ENCODE measurements at places on chromosomes 7 and 10.

- peak; percentile 21 for DNase-seq
Measured at GRCh38 chr7:37052705-37053104, 328.4 kb upstream of the AOAH start.

DNA sequence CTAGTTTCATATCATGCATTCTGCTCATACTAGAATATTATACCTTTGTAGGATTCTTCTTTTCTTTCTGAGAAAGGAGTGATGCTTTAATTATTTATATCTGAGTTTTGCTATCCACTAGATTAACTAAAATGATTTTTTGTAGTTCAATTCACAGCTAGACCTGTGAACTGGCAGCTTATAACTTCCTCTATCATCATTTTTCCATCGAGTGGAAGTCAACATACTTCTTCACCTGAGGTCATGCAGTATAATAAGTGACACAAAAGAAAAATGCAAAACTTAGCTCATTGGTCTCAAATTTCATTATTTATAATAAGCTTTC is 8.0 kb downstream of the LRRN3 start:
- DNase-seq: no peak

- DNase-seq: no peak
Measured at GRCh38 chr7:85980740-85981139, 663.0 kb upstream of the GRM3 start.

- DNase-seq: no peak
Measured at GRCh38 chr7:138125598-138126111, 49.4 kb downstream of the AKR1D1 start.

DNA sequence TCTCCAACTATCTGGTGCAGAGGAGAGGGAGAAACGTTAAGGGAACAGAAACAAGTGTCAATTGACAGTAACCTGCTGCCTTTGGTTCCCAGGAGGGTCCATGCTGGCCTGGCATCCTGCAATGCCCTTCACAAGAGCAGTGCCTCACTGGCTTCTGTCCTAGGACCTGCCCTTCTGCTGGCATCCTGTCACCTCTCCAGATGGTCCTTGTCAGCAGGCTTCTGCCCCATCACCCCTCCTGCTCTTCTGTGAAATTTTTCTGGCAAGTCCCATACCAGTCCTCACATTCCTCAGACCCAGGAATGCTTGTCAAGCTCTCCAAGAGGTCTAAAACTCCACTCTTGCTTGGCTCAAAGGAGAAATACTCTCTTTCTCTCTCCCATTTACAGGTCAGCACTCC is 34.2 kb downstream of the C10orf67 start:
- DNase-seq: no peak

All from stimulated activated CD4-positive, alpha-beta T cell treated with anti-CD3 and anti-CD28 coated beads, Interleukin-4, amount 100 ng/mL, for 1 hour (primary cell).